ENCODE measurements at places on chromosomes 3 and 15. TPM values are rescaled to one million over a fixed set of nuclear protein-coding genes. Genes with fewer than 3 reads are reported as not detected.

DNA sequence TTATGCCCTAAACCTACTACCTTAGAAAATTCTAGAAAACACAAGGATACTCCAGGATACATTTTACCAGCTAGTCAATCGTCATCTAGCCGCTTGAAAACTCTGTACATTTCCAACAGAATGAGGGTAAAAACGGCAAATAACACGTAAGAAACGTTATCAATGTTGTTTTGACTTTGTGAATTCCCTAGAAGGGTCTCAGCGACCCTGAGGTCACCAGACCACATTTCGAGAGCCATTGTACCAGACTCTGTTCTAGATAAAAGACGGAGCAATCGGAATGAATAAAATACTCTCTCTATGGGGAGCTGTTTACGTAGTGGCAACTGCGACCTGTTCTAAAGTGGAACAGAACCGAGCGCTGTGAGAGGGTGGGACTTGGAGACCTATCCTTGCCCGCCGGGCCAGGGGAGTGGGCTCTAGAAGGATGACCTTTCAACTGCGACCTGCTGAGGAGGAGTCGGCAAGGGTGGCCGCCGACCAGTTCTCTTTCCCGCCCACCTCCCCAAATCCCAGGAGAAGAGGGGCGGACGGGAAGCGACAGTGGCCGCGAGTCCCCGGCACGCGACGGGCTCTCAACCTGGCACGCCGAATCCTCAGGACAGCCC lies 778 bp upstream of the AP4E1 start:
- DNase-seq = no peak

GRCh38 chr3:15017191-15017590 lies 47.9 kb downstream of the MRPS25 start:
- no peak for DNase-seq

Gene THBS1
- total RNA-seq = 1,018 TPM

Gene LCTL
- total RNA-seq = 19.6 TPM

Gene SGO1
- 0.31 TPM for total RNA-seq
